Endodermal cell (in vitro differentiated cells): ENCODE measurements at places on chromosomes 5 and 9. TPM values are rescaled to one million over a fixed set of nuclear protein-coding genes. Genes with fewer than 3 reads are reported as not detected.

DNA sequence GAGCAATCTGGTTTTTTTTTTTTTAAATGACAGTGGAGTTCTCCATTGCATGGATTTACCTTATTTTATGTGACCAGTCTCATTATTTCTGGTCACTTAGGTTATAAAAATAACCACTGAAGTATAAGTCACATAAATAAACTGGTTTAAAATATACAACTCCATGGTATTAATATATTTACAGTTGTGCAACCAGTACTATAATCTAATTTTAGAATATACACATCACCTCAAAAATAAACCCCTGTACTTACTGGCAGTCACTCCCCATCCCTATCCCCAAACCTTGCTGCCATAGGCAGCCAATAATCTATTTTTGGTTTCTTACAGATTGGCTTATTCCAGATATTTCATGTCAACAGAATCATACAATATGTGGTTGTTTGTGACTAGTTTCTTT is 57.8 kb downstream of the FYB1 start:
- DNase-seq: no peak

- DNase-seq: no peak
These were observed 158.5 kb downstream of the FSTL4 start for GRCh38 chr5:133453831-133454230.

GRCh38 chr5:177116631-177117373 is 16.8 kb upstream of the NSD1 start:
- peak; percentile 94 for DNase-seq

DNA sequence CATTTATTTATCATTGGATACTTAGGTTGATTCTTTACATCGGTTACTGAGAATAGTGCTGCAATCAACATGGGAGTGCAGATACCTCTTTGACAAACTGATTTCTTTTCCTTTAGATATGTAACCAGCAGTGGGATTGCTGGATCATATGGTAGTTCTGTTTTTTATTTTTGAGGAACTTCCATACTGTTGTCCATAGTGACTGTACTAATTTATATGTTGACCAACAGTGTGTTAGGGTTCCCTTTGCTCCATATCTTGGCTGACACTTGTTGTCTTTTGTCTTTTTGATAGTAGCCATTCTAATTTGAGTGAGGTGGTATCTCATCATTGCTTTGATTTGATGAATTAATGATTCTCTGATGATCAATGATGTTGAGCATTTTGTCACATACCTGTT is 137.3 kb upstream of the PITX1 start:
- DNase-seq: no peak

DNA sequence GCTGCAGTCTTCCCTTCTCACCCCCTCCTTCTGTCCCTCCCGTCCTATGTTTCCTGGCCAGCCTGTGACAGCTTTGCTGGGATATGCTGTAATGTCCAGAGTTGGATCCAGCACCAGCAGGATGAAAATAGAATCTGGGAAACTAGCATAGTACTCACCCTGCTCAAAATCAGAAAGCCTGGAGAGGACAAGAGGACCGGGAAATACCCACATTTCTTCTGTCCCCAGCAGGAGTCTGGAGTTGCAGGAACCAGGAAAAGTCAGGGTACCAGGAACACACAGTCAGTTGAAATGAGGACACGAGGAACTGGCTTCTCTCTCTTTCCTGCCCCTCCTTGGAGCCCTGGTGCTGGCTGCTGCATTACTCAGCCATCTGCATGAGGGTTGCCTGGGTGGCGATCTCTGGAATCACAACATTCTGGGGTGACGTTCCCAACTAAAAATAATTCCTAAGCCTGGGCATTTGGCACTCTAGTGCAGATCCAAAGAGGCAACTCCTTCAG is 59.6 kb upstream of the NFIL3 start:
- no peak for DNase-seq

Gene LCN10
- total RNA-seq: 0.36 and 1.1 TPM in 2 replicates

GRCh38 chr5:38468202-38468673 is 88.2 kb downstream of the LIFR start:
- no peak for DNase-seq

DNA sequence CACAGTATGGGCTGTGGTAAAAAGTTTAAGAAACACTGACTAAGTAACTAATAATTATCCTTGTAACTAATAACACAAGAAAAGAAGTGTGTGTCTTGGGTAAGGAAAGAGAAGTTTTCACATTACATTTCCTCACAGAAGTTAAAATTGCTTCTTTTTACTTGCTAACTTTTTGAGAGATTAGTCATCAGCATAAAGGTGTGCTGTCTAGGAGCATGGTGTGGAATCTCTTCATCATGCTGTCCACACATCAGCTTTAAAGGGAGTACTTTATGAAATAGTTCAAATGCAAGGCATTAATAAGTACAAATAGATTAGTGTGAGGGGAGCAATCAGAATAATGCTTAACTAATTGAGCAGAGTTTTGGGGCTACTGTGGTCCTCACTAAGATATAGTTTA is 29.8 kb downstream of the WDR36 start:
- no peak for DNase-seq

Gene EIF4E1B
- total RNA-seq: 1.1 and 1.4 TPM in 2 replicates

GRCh38 chr5:72074251-72074650 is 33.0 kb upstream of the MAP1B start:
- no peak for DNase-seq

Gene ARHGEF28
- total RNA-seq: 0.61 and 0.92 TPM in 2 replicates

DNA sequence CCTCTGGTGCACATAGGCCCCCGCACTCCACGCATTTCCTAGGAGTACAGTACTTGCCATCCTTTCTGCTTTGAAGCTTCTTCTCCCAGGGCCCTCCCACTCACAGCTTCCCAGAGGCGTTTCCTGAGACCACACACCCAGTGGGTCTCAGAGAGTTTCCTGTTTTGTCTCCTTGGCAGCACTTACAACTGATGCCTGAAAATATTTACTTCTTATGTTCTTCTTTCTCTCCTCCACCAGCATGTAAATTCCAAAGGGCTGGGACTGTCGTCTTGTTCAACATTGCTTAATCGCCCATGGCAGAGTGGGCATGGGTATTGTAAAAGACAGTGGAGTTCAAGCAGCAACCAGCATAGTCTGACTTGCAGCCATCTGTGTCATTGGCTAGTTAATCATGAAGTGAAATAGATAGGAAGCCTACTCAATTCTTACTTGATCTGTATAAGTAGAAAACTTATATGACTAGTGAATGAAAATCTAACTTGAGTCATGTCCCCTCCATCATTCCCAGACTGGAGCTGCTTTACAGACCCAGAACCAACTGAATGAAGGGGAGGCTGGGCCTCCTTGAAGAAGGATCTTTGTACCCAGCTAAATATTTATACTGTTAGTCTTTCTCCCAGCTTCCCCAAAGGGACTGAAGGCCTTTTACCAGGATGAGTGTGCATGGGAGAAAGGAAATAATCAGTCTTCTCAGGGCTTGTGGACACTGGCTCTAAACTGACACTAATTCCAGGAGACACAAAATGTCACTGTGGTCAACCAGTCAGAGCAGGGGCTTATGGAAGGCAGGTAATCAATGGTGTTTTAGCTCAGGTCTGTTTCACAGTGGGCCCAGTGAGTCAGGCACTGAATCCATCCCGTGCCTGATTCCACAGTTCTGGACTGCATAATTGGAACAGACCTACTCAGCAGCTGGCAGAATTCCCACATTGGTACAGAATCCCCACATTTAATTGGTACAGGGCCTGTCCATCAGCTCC is 116.4 kb downstream of the SV2C start:
- no peak for DNase-seq

DNA sequence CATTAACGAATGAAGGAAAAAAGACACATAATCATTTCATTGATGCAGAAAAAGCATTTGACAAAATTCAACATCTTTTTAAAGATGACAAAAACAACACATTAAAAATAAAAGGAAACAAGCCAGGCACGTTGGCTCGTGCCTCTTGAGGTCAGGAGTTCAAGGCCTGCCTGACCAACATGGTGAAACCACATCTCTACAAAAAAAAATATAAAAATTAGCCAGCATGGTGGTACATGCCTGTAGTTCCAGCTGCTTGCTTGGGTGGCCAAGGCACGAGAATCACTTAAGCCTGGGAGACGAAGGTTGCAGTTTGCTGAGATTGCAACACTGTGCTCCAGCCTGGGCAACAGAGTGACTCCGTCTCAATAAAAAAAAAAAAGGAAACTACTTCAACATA is 77.0 kb downstream of the ERCC6L2 start:
- DNase-seq: no peak

DNA sequence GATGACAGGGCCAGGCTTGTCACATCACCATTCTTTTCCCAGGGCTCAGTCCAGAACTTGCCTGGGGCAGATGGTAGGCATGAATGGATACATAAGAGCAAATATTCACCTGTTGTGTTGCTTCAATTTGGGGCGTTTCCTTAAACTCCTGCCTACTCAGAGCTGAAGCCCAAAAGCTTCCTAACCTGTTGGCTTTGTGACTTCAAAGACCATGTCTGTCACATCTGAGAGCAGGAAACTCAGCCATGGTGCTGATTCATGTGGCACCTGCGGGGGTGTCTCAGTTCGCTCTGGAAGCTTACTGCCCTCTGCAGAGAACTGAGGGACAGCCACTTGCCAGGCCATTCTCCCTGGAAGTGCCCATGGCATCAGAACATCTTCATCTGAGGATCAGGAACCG is 246.6 kb downstream of the HSPA4 start:
- peak; percentile 60 for DNase-seq

Gene IFNB1
- total RNA-seq: not detected in 2 replicates

Gene SIT1
- 1.8 TPM in 1 of 3 replicates, not detected in the others for total RNA-seq

Gene CAMK4
- total RNA-seq: 1.9 to 3.9 TPM (median 3.4 TPM) in 3 replicates

Gene GFI1B
- total RNA-seq: 0.67 TPM in 1 of 3 replicates, not detected in the others

DNA sequence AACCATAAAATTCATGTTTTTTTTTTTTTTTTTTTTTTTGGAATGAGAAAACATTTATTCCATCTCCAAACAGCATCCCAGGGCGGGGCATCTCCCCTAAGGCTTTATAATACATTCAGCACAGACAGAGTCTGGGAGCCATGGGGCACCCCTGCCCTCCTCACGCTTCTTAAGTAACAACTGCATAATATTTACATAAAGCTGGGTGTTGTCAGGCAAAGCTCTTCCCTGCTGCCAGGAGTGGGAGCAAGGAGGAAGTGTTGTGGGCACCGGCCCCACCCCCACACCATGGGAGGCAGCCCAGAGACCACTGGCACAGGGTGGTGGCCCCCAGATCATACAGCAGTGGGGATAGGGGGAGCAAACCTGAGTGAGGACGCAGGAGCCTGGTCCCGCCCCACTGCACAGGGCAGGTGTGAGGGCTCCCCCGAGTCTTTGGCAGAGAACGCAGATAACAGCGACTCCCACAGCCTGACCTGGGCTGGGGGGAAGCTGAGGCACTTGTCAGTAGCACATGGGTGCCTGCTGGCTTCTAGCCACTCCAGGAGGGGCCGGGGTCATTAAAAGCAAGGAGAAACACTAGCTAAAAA is 86.1 kb upstream of the CEP78 start:
- no peak for DNase-seq

Gene FGF1
- 0.77 and 2.1 TPM in 2 replicates for total RNA-seq

- no peak for DNase-seq
These were observed 14.4 kb downstream of the F2RL2 start for GRCh38 chr5:76608833-76609232.

- peak; percentile 69 for DNase-seq
These were observed 209.4 kb upstream of the TLE4 start for GRCh38 chr9:79362100-79363081.

Gene LIFR
- 72.7 and 85.9 TPM in 2 replicates for total RNA-seq

Gene PCDHB3
- 4.3 to 5.1 TPM (median 4.6 TPM) in 3 replicates for total RNA-seq

Gene GRM6
- not detected in 2 replicates for total RNA-seq

- DNase-seq: no peak
These were observed 40.6 kb downstream of the INSYN2B start for GRCh38 chr5:169939731-169940130.

DNA sequence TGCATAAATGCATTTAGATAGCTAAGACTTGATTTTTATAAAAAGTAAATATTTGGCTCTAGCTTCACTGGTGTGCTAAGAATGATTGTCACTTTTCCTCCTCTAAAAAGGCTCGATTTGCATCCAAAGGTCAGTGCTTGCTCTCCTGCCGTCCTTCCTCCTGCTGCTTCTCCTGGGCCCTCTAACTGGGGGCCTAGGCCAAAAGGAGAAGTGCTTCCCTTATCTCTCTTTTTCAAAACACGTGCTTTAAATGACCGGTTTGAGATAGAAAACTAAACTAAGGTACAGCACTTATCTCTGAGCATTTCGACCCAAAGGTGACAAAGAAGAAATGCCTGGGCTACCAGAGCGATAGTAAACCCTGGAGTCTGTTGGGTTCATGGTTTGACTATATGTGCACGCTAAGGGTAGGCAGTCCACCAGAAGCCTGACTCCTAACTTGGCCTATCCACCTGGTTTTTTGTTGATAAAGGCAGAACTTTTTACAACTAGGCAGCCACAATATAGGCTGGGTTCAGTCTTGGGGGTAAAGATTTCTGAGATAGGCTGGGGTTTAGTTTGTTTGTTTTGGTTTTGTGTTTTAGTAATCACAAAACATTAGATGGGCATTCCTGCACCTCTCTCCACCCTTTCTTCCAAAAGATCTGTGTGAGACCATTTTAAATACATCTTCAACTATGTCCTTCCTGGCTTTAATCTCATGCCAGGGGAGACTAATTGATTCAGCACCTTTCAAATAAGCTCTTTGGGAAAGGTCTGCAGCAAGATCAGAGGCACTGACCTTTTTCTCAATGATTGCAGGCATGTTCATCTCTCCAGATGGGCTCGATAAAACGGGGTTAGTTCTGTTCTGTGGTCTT is 3.8 kb downstream of the NR2F1-AS1 start:
- DNase-seq: no peak

GRCh38 chr5:6496636-6497035 is 48.0 kb downstream of the UBE2QL1 start:
- no peak for DNase-seq

- no peak for DNase-seq
These were observed 87.3 kb downstream of the INVS start for GRCh38 chr9:100186356-100186755.

GRCh38 chr5:95668216-95668615 is 14.6 kb downstream of the SPATA9 start:
- no peak for DNase-seq

DNA sequence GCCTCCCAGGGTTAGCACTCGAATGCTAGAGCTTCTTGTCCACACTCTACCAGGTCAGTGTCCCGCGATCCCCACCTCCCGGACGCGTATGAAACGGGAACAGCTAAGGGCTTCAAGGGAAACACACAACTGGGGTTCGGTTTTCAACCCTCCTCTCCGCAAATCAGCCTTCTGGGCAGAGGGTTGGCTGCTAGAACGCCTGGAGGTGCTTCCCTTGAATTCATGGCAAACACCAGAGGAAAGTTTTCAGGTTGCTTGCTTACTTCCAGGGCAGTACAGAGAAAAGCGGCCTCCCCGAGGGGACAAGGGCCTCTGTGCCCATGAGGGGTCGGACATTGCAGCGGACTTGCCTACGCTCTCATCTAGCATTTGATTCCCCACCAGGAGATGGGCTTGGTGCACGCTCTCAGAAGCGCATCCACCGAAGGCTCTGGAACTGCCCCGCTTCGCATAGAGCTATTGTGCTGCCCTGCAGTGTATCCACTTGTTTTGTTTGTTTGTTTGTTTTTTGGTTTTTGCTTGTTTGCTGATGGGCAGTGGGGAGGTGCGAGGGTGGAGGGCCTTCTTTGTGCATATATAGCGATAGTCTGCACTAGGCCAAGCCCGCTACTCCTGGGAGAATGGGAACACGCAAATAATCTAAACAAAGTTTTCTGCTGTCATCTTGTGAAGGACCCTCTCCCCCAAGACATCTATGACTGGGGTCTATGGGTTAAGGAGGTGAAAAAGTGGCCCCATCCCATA is 1.3 kb upstream of the DMRT3 start:
- DNase-seq: peak; percentile 71

GRCh38 chr9:133974631-133975341 is 17.3 kb downstream of the VAV2 start:
- DNase-seq: no peak

Gene DOCK8
- total RNA-seq: 25.8 and 28.1 TPM in 2 replicates

Gene BSPRY
- total RNA-seq: 13.3 and 14.1 TPM in 2 replicates
